Effector CD8-positive, alpha-beta T cell (primary cell): ENCODE measurements at places on chromosomes 12 and 14.

DNA sequence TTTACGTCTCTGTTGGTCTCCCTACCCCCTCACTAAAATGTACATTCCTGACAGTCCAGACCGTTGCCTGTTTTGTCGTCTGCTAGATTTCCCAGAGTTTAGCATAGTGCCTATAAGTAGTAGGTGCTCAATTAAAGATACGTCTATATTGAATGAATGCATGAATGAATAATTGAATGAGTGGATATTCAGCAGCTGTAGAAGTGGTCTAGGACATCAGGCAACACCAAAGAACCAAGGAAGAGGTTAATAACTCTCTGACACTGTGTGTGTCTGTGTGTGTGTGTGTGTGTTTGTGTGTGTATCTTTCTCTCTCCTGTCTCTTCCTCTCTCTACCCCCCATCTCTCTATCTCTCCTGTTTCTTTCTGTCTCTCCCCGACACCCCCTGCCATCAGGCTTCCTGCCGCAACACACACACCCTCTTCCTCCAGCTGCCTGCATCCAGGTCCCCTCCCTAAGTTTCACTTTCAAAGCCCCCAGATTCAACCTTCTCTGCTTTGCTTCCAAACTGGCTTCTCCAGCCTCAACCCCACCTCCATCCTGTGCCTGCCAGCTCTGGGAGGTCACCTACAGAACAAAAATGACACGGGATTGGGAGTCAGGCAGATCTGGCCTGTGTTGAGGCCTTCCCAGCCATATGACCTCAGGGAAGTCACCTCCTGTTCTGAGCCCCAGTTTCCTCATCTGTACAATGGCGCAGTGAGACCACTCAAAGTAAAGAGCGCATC, 119.9 kb upstream of the NCOR2 start:
- DNase-seq: no peak

- no peak for DNase-seq
Measured at GRCh38 chr12:129052373-129052772, 199.1 kb downstream of the GLT1D1 start.

- DNase-seq: no peak
Measured at GRCh38 chr12:74049348-74049747, 488.3 kb upstream of the ATXN7L3B start.

- no peak for DNase-seq
Measured at GRCh38 chr12:108315486-108316105, 23.5 kb downstream of the CMKLR1 start.
